ENCODE measurements at places on chromosomes 2 and 18.

DNA sequence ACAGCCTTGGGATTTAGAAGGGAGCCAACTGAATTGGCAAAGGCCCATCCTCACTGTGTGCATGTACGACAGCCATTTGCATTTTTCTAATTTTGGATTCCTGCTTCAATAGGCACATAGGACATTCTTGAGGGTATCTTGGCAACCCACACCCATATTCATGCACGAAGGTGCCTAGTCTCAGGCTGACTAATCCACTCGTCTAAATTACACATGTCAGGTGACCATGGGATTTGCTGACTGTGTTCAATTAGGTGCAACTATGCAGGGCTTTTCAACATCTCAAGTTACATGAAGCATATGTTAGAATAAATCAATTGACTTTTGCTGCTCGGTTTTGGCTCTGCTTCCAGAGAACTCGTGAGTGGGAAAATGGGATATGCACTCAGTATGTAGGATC, 249.7 kb downstream of the SP3 start:
- DNase-seq: no peak

DNA sequence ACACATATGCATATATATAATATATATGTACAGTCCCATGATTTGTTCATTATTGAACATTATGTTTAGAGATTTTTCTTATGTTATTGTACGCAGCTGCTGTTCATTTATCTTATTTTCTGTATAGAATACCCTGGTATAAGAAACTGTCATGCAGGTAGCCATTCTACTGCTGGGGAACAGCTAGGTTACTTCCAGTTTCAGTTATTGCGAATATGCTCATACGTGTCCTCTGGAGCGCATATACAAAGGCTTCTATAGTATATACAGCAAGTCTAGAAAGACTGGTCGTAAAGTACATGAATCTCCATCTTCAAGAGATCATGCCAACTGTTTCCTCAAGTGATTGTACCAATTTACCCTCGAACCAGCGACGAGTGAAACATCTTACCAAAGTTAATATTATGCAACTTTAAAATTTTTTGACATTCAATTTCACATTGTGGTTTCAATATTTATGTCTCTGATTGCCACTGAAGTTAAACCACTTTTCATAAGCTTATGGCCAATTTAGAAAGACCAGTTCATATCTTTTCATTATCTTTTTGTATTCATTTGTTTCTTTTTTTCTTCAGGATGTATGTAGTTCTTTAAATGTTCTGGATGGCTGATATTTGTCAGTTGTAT, 53.5 kb downstream of the RDH14 start:
- no peak for DNase-seq

- DNase-seq: no peak
These were observed 129.1 kb downstream of the ANKRD44 start for GRCh38 chr2:197181491-197181890.

DNA sequence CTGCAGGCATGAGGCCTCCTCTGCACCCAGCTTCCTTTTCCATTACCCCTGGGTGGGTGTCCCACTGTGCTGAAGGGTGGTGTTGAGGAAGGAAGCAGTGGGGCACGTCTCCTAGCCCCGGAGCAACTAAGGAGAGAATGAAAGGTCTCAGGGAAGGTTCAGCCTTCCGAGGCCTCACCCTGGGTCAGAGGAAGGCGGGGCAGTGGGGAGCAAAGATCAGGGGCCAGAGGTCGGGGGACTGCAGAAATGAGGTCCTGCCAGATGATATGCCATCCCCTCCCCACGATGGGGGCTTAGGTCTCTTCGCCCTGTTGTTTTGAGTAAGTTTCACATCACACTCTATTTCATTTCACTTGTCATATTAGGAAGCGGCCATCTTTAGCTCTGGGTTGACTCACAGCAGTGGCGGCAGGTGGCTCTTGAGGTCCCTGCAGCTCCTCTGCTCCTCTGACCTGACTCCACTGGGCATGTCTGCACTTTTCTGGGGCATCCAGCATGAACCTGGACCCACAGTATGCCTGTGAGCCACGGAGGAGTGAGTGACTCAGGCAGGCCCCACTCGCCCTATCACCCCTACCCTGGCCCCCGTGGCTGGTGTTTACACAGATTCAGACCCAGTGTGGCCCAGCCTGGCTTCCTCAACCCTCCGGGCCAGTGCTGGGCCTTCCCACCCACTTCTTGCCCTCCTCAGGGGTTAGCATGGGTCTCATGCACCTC, 153.7 kb upstream of the SMAD2 start:
- no peak for DNase-seq

GRCh38 chr18:43917520-43917919, 640.2 kb upstream of the SYT4 start:
- no peak for DNase-seq

DNA sequence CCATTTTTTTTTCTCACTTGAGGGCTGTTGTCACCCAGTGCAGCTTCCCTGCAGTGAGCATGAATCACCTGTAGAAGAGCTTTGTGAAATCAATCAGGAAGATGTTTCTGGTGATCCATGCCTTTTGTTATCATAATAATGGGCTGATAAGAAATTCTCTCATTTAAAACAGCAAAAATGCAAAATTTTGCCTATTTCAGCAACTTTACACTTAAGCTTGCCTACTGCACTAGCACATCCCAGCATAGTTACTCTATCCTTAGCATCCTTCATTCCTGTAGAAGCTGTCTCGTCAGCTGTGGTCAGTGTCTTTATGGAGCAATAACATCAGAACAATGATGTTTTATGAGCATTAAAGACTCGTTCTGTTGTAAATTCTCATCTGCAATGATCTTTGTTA, 178.6 kb upstream of the ZNF804A start:
- DNase-seq: no peak

DNA sequence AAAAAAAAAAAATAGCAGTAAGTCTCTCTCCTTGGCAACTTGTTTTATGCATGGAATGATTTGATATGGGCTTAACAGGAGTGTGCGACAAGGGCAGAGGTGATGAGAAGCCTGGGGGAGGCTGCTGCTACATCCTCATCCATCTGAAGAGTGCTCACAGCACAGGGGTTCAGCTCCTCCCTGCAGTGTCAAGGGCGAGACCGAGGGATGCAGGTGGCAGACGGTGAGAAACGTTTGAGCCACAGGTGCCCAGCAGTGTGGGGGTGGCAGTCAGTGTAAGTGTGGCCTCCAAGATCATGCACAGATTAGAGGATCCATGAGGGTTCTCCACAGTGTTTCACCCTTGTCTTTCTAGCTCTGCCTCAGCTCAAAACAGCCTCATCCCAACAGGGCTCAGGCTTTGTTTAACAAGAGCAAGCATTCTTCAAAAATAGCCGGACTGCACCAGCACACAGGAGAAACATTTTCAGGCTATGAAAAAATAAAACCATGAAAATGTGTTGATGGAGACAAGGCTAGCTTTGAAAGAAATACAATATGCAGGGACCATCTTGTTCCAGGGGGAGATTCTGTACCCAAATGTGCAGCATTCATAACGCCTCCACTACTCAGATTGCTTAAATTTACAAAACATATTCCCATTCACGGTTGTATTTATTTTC, 324.5 kb upstream of the MYT1L start:
- no peak for DNase-seq

GRCh38 chr18:36186461-36187192, 670 bp upstream of the MOCOS start:
- peak; percentile 77 for DNase-seq

DNA sequence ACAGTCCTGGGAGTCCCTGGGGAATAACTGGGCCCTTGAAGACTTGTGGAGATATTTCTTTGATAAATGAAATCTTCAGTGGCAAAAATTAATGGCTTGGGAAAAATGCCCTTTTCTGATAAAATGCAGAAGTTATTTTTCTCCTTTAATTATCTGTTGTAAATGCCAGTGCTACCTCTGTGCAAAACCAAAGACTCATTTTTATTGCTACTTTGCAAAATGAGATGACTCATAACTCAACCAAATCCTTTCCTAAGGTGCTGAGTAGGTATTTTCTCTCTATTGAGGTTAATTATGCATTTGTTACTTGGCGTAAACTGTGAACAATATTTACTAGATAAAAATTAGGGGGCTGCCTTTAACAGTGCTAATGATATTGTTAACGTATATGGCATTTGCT, 163.9 kb downstream of the DOK6 start:
- DNase-seq: no peak

- no peak for DNase-seq
These were observed 2.8 kb downstream of the SH3RF3 start for GRCh38 chr2:109131777-109132176.

- DNase-seq: no peak
These were observed 22.7 kb downstream of the MTHFD2 start for GRCh38 chr2:74221091-74221490.

- DNase-seq: peak; percentile 35
These were observed 174.6 kb upstream of the PID1 start for GRCh38 chr2:229445501-229446211.

Measured in GM03348 (cell line).